Stimulated activated CD4-positive, alpha-beta T cell treated with anti-CD3 and anti-CD28 coated beads, Interleukin-12 subunit alpha, Interleukin-12 subunit beta, amount 100 ng/mL, for 48 hours (primary cell): ENCODE measurements at places on chromosomes 5 and 9.

DNA sequence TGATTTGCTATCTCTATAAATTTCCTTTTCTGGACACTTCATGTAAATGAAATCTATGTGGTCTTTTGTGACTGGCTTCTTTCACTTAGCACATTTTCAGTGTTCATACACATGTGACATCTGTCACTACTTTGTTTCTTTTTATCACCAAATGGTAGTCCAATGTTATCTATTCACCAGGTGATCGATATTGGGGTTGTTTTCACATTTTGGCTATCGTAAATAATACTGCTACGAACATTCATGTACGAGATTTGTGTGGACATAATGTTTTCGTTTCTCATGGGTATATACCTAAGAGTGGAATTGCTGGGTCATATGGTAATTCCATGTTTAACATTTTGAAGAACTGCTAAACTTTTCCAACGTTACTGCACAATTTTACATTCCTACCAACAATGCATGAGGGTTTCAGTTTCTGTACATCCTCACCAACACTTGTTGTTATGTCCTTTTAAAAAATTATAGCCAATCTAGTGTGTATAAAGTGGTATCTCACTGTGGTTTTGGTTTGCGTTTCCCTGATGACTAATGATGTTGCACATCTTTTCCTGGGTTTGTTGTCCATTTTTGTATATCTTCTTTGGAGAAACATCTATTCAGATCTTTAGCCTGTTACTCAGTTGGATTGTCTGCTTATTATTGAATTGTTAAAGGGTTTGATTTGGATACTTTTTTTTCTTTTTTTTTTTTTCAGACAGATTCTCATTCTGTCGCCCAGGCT is 263.0 kb downstream of the PDZD2 start:
- no peak for DNase-seq

- DNase-seq: no peak
These were observed 55.4 kb downstream of the KCNT1 start for GRCh38 chr9:135757356-135757755.

GRCh38 chr5:160506006-160507004 is 84.7 kb downstream of the PTTG1 start:
- DNase-seq: peak; percentile 48

- DNase-seq: peak; percentile 48
These were observed 21.1 kb downstream of the VCP start for GRCh38 chr9:35051069-35051967.

DNA sequence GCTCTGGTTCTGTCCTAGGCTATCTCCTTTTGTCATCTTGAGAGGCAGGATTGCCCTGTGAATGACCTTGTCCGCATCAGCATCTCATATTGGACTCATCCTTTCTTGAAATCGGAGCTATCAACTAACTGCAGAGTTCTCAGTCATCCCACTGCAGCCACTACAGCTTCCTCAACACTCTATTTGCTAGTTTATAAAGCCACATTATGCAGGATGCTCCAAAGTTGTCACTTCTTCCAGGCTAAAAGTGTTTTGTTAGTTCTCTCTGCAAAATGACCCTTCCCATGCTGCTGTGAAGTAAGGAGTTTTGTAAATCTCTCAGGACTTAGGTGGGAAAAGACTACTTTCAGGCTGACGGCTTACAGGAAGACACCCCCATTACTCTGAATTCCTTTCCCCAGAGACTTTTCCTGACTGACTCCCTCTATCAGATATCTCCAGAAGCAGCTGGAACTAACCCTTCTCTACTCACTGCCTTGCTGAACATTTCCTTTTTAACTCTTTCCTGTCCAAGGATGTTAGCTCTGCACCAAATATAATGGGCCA is 257.6 kb downstream of the NFIB start:
- DNase-seq: no peak

DNA sequence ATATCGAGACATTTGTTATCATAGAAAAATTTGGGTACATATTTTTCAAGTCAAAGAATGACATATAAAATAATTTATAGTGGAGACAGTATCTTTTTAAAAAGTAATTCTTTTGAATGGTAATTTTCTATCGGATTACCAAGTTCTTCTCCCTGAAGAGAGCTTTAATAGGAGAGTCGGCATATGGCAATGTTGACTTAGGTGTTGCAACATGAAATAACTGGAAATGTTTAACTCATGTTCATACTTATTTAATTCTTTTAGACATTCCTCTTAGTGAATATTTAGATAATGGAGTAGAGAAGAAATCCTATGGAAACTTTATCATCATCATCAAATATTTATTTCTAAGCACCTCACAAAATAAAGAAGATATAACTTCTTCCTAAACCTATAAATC is 118.2 kb upstream of the CTNND2 start:
- DNase-seq: no peak

DNA sequence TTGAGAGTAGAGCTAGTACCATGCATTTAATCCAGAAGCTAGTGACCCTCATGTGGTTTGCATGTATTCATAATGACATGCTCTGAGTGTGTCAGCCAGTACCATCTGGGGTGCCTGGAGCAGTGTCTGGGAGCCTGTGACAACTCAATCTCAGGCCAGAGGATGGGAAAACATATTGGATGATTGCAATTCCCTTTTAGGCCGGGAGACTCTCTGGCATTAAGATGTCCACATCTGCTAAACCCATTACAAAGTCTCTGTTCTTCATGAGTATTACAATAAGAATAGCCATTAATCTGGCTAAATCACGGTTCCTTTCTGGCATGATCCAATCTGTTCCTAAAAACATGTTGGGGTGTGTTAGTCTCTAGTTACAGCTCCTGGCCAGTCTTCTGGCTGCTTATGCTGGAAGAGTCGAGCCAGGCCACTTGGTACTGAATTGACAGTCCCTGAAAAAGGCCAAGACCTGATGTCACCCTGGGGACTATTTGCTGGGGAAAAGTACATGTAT is 475.7 kb downstream of the ENC1 start:
- no peak for DNase-seq

DNA sequence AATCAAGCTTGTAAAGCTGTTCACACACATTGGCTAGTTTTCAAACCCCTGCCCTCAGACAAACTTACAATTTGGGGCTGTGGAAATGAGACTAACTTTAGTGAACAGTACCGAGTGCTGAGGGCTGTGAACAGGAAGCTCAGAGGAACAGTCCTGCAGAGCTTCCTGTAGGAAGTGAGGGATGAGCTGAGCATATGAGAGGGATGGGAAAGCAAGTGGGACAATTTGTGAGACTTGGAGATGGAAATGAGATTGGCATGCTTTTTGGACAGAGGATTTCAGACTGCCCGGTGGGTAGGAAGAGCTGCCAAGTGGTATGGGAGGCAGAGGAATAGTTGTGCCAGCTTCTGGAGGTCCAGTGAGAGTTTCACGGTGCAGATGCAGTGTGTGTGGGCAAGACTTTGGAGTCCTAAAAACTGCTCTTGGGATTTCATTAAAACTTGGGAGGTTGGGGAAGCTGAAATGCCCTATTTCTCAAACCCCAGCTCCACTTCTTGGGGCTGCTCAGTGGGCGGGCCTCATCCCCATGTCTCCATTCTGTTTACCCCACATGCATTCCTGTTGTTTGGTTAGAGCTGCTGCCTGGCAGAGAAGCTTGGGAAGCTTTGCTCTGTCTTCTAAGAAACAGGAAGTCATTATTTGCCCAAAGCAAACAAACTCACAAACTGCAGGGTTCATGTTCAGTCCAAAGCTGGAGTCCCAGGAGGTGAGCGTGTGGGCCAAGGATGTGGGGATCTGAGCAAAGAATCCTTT is 267.5 kb downstream of the ZSWIM6 start:
- DNase-seq: no peak

DNA sequence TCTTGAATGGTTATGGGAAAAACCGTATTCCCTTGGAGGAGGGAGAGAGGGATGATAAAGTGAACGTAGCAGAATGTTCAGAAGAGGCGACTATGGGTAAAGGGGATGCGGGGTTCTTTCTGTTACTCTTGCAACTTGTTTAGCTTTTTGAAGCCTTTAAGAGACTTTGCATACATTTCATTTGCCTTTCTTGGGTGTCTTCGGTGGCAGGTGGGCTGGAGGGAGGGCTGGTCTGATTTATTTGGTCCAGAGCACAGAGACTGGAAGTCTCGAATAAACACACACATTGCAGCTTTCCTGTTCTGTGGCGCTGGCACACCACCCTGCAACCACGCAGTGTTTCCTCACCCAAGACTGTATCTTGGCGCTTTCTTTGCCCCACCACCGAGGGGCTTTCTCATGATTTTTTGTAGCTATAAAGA is 23.2 kb downstream of the TTF1 start:
- no peak for DNase-seq

- DNase-seq: no peak
These were observed 91.2 kb upstream of the CPEB4 start for GRCh38 chr5:173796721-173797495.

DNA sequence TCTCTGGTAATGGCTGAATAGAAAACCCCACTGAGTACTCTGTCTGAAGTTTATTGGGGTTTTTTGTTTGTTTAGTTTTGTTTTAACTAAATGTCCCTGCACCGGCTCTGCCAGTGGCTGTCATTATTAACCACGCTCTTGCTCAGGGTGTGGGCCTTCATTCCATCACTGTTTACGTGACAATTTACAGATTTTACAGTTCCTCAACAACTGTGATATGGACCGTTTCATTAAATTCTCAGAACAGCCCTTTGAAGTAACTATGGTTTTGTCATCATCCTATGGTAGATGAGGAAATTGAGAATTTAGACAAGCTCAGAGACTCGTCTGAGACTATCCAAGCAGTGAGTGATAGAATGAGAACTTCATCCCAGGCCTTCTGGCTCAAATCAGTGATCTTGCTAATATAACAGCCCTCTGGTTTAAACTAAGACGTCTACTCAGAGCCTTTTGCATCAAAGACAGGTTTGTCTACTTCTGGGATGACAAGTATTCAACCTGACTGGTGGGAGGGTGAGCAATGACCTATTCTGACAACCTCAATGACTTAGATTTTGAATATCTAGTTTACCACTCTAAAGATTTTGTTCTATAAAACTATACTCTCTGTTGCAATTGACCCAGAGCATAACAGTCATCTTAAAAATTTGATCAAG is 77.3 kb upstream of the MAP3K1 start:
- no peak for DNase-seq

GRCh38 chr5:116265471-116265870 is 180.6 kb downstream of the COMMD10 start:
- no peak for DNase-seq

GRCh38 chr9:96021551-96022444 is 146.3 kb downstream of the ERCC6L2 start:
- DNase-seq: peak; percentile 11

DNA sequence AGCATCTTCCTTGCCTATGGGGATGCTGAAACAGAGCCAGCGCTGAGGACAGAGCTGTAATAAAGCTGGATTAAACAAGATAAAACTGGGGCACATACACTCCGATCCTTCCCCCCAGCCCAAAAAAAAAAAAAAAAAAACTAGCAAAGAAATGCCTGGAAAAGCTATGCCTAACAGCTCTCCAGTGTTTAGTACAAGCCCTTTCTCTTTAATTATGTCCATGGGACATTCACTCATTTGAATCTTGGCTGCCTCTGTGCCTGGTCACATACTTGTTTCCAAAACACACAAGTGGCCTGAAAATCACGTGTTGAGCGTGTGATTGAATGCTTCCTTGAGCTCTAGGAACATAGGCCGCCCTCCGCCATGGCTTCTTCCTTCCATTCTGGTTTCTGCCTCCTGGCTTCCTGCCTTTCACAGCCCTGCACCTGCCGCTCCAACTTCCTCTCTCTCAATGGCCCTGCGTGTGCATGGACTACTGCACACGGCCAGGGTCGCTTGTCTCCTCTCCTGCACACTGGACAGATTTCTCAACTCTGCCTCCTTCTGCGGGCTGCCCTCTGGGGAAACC is 111.0 kb upstream of the RETREG1 start:
- no peak for DNase-seq

- no peak for DNase-seq
These were observed 9.3 kb downstream of the SFXN1 start for GRCh38 chr5:175487514-175488222.

DNA sequence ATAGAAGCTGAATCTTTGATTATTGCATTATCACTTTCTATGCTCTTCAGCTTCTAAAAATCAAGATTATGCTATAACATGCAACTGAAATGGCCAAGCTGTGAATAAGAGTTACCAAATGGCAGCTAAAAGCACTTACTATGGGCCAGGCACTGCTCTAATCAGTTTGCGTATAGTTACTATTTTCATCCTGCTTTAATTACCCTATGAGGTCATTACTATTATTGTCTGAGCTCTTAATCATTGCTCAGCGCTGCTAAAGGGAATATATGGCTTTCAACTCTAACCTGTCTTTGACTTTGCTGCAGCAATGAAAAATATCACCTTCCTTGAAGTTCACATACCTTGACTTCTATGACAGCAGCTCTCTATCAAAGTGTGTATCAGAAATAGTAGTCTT is 210.8 kb downstream of the TRPM3 start:
- no peak for DNase-seq

- no peak for DNase-seq
These were observed 43.3 kb upstream of the BARHL1 start for GRCh38 chr9:132539096-132539495.

- no peak for DNase-seq
These were observed 42.6 kb downstream of the LARP1 start for GRCh38 chr5:154797762-154798161.

DNA sequence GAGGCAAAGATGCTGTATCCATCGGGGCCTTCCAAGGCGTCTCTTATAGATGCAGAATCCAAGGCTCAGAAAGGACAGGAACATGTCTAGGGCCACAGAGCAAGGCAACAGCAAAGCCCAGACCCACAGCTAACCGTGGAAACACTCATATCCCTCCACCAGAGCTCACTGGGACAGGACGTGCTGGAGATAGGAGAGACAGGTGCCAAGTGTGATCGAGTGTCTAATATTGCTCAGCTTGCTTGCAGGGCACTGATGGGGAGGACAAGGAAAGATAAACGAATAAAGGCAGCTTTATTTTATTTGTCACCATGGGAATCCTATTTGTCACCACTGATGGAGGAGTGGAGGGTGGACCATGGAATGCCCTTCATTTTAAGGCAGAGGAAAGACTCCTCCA is 44.0 kb upstream of the AKNA start:
- DNase-seq: no peak

- no peak for DNase-seq
These were observed 211.2 kb downstream of the NXNL2 start for GRCh38 chr9:88746029-88746742.
